ENCODE measurements at places on chromosomes 2 and 18.

- DNase-seq, result no peak
Measured at GRCh38 chr2:196963961-196964360, 37.5 kb upstream of the PGAP1 start.

- DNase-seq, result no peak
Measured at GRCh38 chr2:31384351-31384750, 30.2 kb downstream of the XDH start.

GRCh38 chr2:111030260-111030891 lies 90.3 kb upstream of the BCL2L11 start:
- no peak for DNase-seq

GRCh38 chr2:9939587-9940485 lies 11.7 kb upstream of the GRHL1 start:
- DNase-seq, result no peak

DNA sequence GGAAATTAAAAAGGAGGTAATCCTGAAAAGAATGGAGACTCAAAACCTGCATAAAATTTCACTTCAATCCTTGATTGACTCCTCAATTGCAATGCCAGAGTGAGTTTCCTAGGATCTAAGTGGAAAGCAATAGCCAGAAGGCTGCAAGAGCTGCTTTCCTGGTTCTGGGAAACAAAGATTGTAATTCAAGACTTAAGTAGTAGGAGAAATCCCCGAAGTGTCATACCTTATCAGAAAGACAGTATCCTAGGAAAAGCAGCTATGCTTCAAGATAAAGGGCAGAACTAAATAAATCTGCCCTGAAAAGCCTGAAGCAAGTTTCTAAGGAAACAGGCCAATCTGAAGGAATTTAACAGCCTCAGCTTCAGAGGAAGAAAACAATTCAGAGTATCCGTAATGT lies 390.2 kb downstream of the DSC3 start:
- no peak for DNase-seq

DNA sequence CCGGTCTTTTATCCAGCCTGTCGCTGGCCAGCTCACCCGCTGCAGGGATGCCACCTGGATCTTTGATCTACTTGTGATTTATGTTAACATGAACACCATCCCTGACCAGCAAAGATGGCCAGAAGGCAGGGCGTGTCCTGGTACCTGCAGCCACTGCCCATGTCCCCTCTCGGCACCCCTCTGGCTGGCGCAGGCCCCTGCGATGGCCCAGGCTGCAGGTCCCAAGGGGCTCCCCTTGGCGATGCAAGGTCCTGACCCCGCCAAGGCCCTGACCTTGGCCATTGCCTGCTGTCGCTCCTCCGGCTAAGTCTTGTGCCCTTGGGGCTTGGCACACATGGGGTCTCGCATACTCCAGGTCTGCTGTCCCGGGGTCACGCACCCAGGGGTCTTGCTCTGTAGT lies 214.9 kb downstream of the TWIST2 start:
- no peak for DNase-seq

GRCh38 chr2:23199115-23199918 lies 185.7 kb upstream of the KLHL29 start:
- DNase-seq, result no peak

- DNase-seq, result no peak
Measured at GRCh38 chr2:234309431-234309830, 187.4 kb downstream of the ARL4C start.

DNA sequence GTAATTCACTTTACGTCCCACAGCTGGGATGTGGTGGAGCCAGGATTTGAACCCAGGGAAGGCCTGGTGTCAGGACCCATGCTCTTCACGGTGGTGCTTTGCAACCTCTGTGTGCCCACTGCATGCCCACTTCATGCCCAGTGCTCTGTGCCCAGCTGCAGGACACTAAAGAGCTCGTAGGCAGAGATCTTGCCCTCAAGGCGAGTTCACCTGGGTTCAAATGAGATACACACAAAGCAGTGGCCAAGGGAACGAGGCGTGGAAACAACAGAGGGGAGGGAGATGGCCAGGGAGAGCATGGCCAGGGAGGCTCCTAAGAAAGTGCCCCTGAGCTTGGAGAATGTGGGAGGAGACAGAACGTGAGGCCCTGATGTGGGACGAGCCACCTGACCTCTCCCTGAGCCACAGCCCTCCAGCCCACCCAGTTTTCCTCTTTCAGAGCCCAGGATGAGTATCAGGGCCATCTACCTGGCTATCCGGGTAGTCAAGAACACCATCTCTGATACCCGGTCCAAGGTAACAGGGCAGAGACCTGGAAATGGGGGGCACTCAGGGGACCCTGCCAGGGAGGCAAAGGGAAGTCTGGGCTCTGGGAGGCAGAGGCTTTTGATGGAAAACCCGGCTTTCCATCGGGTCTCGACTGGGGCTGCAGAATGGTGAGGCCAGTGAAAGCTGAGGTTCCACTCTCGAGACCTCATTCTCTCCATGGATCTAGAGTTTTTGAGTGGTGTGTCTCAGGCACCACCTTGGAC lies 20.4 kb downstream of the MROH2A start:
- DNase-seq, result no peak

- peak; percentile 65 for DNase-seq
Measured at GRCh38 chr2:27735263-27735904, 36.1 kb upstream of the MRPL33 start.

DNA sequence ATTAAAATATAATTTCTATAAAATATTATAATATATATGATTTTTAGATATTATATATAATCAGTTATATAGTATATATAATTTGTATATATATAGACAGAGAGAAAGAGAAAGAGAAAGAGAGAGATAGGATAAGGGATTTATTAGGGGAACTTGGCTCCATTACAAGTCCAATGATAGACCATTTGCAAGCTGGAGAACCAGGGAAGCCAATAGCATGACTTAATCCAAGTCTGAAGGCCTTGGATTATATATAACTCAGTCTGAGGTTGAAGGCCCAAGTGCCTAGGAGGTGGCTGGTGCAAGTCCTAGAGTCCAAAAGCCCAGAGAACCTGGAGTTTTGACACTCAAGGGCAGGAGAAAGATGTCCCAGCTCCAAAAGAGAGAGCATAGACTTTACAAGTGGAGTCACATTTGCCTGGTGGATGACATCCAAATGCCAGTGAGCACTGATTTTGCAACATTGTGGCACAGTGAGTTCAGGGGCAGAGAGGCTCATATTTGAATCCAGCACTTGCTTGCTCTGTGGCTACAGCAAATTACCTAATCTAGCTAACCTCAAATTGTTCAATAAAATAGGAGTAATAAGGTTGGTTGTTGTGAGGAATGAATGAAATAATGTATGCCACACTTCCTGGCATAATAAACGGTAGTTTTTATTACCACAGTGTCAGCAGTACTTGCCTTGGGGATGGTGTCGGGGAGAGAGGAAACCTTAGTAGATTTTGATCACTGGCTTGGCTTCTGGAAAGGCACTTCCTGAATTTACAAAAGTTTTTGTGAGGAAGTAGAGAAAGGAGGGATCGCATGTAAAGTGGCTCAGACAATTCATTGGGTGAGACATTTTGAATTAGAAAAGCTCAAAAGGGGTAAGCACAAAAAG lies 69.6 kb upstream of the CD28 start:
- DNase-seq, result no peak

DNA sequence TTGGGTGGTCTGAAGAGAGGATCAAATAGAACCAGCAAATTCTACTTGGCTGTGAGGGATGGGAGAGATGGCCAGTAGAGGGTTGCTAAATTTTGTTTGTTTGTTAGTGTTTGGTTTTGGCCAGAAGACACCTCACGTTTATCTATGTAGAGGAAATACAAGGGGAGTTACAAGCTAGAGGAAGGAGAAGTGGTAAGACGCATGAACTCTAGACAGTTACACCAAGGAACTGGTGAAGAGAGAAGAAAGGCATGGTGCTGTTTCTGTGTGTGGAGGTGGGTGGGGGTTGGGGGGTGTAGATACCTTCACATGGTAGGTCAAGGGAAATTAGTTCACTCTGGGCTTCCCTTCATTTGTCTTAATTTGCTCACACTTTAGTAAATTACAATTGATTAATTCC lies 25.6 kb downstream of the RASGRP3 start:
- no peak for DNase-seq

GRCh38 chr18:69718912-69719547 lies 228.6 kb downstream of the CD226 start:
- no peak for DNase-seq

- no peak for DNase-seq
Measured at GRCh38 chr2:212242724-212243123, 295.9 kb downstream of the ERBB4 start.

DNA sequence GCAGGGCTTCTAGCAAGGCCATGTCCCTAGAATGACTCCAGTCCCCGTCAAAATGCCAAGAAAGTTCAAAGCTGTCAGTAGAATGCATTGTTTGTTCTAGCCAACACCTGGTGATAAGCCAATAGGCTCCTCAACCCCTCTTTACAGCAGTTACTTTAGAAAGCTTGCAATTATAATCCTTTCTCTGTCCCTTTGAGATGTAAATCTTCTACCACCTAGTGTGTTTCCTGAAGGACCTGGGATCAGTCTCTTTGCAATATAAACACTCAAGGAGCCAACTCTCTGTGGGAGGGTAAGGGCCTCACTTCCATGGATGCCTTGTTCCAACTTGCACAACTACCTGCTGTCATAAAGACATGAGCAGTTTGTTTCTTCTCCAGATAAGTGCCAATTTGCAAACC lies 301.8 kb downstream of the NBAS start:
- no peak for DNase-seq

GRCh38 chr2:109005686-109006204 lies 16.7 kb upstream of the EDAR start:
- no peak for DNase-seq

DNA sequence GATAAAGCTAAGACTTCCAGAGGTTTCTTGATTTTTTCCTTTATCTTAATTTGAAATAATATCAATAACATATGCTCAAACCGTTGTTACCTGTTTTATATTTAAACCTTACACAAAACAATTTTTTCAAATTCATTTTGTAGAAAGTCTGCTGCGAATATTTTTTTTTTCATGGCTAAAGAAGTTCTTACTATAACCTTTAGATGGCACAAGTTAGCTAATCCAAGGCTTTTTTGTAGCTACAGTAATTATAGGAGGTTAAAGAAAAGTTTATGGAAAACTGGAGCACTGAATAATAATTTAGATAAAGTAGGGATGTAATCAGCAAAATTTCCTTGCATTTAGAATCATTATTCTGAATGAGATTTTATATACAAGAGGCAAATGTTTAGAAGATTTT lies 78.0 kb upstream of the PNPT1 start:
- no peak for DNase-seq

GRCh38 chr18:35516789-35517188 lies 19.0 kb upstream of the INO80C start:
- no peak for DNase-seq

DNA sequence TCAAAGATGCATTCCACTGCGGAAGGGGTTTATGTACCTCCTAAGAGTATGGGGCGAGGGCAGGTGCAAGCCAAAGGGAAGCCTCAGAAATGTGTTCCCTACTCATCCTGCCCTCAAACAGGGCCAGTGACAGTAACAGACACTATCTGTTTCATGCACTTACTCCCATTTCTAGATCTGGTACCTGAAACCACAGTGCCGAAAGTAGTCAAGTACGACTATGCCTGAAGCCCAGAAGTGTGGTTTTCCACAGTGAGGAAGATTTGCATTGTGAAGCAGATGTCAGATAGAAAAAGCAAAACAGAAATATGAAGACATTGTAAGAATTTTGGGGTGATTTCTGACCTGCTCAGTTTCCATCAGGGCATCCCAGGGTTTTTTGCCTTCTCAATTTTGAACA lies 748.7 kb downstream of the RNF144A start:
- no peak for DNase-seq

- DNase-seq, result no peak
Measured at GRCh38 chr18:39276764-39277163, 1711.2 kb upstream of the CELF4 start.

DNA sequence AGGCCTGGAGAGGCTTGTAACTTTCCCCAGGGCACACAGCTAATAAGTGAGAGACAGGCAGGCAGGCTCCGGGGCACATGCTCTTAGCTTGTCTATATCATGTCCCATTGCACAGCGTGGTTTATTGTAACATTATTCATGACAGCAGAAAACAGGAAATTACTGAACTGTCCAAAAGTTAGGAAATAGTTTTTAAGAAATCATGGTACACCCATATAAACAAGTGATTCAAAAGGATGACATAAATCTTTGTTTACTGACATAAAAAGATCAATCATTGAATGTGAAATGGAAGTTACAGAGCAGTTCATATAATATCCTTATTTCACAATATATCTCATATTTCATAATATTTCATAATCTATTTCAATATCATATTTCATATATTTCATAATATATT lies 34.3 kb upstream of the TXNDC2 start:
- DNase-seq, result no peak

- DNase-seq, result no peak
Measured at GRCh38 chr18:79935925-79936324, 15.5 kb downstream of the SLC66A2 start.

DNA sequence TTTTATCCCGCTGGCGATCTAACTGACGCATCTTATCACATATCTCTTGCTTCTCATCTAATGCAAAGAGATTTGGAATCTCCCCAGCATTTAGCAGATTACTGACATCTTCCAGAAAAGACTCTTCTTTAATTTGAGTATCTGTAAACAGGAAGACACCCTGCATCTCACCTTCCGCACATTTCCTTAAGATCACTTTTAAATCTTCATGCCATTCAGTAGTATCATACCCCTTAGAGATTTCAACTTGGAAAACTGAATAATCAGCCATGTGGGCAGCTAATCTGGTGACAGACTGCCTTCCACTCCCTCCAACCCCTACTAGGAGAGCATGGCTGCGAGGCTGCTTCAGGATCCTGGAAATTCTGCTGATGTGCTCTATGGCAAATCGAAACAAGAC lies 204.3 kb downstream of the DNAH7 start:
- no peak for DNase-seq

DNA sequence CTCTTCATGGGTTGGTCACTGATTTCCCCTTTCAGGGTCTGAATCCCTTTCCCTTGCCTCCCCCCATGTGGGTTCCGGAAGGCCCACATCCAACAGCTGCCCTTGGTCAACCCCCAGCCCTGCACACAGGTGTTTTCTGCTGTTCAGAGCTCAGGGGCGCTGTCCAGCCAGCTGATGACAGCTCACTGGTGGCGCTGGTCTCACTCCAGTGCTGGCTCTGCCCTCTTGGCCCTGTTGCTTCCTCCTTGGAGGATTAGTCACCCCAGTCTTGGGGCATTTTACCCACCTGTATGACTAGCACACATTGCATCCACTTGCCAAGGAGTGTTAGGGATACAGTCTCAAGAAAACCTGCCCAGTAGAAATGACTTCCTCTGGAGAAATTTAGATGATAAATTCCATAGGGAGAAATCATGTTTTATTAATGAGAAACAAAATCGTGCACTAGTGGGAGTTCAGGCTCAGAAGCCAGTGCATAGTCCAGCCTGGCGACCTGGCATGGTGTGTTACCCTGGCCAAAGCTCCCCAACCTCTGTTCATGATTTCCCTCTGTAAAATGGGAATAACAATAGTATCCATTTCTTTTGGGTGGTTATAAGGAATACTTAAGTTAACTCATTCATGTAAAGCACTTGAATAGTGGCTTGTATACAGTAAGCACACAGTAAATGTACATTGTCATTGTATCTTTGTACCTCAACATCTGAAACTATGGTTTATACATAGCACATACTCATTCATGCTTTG lies 21.6 kb downstream of the CRIM1 start:
- no peak for DNase-seq

GRCh38 chr2:176669398-176670174 lies 400.3 kb downstream of the MTX2 start:
- DNase-seq, result no peak

Data from activated naive CD4-positive, alpha-beta T cell (primary cell).